Stimulated activated CD4-positive, alpha-beta T cell treated with anti-CD3 and anti-CD28 coated beads, Interleukin-4, amount 100 ng/mL, for 24 hours (primary cell): ENCODE measurements at places on chromosomes 2 and 18.

GRCh38 chr2:120708944-120709607, 26.6 kb upstream of the GLI2 start:
- DNase-seq, result no peak

DNA sequence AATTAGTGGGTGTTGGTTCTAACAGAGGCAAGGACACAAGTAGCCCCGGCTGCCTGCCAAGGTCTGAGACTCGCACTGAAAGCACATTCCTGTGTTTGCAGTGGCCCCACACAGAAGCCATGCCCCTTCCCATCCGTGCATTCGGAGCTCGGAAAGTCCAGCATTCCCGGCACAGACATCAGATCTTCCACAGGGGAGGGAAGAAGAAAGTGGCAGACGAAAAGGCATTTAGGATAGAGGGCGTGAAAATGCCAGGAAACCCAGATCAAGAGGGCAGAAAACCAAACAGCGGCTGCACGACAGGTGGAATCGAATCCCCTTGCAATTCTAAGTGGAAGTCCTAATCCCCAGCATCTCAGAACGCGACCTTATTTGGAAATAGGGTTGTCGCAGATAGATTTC, 105.5 kb upstream of the ASB18 start:
- DNase-seq, result no peak

DNA sequence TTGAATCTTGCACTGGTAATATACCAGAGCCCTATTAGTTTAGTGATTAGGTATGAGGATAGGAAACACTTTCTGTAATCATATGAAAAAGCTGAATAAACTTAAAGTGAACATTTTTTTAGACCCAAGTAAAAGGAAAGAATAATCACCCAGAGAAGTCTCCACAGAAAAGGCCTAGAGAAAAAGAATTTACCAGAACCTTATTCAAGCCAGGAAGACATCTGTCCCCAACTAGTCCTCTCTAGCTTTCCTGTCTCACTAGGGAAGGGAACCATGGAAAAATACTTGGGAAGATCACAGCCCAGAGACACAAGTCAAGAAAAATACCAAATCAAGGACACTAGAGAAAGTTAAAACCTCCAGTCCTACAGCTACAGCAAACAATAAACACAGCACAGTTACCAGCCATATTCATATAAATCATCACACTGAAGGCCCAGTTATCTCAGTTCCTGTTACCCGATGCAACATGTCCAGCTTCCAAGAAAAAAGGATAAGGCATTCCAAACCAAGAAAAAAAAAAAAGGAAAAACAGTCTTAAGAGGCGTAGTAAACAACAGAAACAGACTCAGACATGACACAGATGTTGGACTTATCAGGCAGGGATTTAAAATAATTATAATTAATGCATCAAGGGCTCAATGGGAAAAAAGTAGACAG, 461.5 kb downstream of the IRS1 start:
- no peak for DNase-seq

DNA sequence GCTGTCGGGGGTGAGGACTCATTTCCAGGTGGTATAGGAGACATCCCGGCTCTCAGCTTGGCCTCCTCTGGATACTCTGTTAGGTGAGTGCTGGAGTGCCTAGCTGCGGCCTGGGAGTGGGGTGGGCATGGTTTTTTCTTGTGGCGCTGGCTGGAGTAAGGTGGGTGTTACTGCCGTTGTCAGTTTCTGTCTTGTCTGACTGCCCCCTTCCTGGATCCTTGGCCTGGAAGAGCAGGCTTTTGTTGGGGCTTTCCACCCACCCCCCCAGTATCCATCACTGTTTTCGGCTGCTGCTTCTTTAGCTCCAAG, 69.2 kb downstream of the DGKD start:
- DNase-seq, result no peak

DNA sequence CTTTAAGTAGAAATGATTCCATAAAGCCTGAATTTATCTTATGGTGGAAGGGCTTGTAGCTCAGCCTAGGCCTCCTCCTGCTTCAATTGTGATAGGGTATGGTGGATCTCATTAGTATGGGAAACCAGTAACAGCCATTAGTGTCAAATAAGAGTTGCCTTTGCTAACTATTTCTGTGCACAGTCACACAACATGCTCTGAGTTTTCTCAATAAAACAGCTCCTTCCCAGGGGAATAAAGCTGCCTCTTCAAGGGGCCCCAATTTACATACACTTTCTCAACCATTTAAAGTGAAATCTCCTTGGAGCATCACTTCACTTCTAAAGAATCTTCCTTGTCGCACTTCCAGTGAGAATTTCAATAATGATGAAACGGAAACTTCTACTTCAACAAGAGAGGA, 53.4 kb downstream of the KLF7 start:
- no peak for DNase-seq

GRCh38 chr2:211401328-211401727, 844.9 kb downstream of the CPS1 start:
- DNase-seq, result no peak

GRCh38 chr2:216590780-216591179, 42.4 kb upstream of the IGFBP2 start:
- DNase-seq, result no peak

DNA sequence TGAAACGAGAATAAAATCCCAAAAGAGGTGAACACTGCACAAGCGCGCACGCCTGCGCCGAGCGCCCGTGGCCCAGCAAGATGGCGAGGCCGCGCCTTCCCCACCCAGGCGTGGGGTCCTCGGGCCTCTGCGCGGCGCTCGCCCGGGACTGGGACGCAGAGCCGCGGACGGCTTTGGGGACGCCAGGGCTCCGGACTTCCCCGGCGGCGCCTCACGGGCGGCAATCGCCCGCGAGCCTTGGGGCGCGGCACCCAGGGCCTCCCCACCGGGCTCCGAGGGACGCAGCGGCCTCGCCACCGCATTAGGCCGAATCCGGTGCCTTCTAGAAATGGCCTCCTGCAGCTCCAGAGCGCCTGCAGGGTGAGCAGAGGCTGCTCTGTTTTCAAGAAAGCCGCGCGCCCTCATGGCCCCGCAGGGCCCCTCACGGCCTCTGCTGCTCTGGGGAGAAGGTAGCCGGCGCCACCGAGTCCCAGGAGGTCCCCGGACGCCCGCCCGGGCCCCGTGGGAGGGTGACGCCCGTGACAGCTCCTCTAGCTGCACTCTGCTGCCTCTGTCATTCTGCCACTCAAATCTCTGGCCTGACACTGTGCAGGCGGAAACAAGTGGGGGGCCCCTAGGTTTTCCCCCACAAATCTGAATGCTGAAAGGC, 35.9 kb upstream of the POMC start:
- no peak for DNase-seq

DNA sequence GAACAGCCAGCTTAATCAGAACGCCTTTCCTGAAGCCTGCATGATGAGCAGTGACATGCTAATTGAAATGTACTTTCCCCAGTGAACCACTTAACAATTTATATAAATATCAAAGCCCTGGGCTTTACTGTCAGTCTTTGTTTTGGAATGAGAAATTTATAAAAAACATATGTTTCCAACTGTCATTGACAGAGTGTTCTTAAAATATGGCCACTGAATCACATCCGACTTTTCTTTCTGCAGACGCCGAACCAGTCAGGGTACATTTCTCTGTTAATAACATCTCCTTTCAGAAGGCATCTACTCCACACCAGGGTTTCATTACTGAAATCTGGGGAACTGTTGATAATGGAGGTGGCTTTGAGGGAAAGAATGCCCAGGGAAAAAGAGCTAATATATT, 343.7 kb downstream of the INSIG2 start:
- no peak for DNase-seq

- no peak for DNase-seq
Measured at GRCh38 chr2:99905025-99905424, 237.4 kb downstream of the AFF3 start.

- DNase-seq, result peak; percentile 71
Measured at GRCh38 chr2:96962567-96963203, 23.7 kb downstream of the FAM178B start.

DNA sequence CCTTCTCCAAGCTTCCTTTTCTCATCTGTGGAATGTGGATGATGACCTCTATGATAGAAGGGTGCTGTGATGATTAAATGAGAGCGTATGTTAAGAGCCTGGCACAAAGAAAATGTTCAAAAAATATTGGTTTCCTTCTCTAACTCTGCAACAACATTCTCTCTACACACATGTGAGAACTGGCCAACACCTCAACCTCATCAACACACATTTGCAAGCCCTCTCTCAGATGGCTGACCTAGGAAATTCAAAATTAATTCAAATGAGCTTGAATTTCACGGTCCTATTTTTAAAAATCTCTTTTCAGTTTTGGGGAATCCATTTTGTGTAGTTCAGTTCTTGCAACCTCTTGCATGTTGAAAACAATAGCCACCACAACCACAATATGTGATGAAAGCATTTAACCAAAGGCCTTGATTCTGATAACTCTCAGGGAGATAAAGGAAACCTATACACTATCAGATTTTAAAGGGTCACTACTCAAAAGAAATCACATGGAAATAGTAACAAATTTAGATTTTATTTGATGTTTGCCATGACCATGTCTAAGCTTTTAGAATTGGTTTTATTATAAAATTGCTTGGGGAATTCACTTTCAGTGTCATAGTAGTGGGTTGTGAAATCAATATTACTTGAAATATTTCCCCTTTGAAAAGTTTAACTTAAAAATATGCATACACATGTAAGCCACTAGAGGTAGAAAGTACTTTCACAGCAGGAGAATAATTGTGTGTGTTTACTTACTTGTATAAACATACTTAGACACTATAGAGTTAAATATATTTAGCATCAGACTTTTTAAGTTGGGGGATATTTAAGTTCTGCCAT, 16.6 kb upstream of the NABP1 start:
- no peak for DNase-seq

DNA sequence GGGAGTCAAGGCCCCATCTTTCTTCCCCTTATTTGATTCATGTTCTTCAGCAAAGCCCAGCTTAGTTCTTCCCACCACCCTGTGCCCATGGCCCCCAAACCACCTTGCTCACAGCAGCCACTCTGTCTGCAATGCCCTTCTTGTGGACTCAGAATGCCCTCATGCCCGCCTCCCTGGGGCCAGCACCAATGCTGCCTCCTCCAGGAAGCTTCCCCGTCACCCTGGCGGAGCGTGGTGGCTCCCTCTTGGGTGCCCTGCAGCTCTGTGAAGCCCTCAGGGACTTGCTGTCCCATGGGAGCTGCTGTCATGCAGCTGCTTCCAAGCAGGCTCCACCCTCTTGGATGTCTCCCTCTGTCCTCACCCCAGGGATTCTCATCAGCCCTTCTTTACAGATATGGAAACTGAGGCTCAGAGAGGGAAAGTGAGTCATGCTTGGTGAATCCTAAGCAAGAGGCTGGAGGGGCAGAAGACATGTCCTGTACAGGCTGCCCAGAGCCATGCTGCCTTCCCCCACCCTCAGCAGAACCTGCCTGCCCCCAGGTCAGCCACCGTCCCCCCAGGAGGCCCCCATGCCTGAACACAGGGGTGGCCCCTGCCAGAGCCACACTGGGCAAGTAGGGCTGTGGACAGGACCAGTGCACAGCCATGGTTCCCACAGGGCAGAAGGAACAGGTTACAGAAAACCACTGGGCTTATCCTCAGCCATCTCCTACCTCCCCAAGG, 11.8 kb upstream of the DUSP2 start:
- no peak for DNase-seq

DNA sequence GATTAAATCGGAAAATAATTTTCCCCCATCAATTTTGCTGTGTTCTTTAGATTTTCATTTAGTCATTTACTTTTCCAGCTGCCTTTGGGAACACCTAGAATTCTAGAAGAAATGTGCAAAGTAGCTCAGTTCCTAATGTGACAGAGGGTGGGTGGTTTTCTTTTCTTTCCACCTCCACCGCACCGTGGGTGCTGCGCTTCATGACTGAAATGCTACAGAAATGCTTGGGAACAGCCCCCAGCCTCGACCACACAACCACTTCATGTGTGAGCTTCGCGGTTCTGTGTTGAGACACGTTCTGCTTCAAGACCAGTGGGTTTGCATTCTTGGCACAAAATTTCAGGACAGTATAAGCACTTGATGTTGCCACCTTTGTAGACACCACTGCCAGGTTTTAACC, 30.9 kb downstream of the E2F6 start:
- no peak for DNase-seq

DNA sequence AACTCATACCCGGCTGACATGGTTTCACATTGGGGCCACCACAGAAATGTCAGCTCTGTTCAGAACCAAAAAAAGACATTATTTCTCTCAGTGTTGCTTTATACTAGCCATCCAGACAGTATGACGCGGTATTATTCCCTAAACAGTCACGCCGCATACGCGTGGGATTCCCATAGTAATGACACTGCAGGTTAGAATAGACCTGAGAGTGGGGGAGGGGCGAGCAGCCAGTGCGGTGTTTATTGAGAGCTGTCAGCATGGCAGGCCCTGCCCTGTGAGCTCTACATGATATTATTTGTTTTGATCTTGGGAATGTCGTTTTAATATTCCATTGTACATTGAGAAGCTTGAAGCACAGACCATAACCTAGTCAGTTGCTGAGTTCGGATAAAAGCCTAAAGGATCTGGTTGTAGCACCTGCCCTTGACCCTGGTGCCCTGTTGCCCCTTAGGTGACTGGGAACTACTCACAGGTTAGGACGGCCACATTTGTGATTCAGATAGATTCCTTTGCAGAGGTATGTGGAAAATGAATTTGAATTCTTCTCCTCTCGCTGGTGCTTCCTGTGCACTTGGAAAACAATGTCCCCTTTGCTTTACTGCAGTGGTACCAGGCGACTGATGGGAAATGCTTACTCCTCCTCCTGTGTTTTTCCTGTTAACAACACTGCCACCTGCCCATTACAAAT, 150.1 kb downstream of the ARHGAP28 start:
- no peak for DNase-seq

GRCh38 chr2:213015387-213016165, 135.8 kb downstream of the IKZF2 start:
- DNase-seq, result peak; percentile 32

DNA sequence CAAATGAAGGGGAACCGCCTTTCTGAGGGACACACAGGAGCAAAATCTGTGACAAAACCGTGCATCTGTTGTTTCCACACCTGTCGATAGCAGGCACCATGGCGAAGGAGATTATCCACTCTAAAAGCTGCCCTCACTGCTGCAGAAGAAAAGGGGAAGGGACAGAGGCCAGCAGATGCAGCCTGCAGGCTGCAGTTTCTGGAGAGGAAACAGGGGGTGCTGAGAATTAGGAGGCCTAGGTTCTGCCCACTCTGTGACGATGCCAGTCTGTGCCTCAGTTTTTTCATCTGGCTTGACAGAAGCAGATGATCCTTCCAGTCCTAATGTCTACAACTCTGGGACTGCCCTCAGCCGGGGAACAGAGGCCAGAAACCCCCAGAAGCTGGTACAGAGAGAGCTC, 17.7 kb downstream of the PAX8 start:
- DNase-seq, result no peak

DNA sequence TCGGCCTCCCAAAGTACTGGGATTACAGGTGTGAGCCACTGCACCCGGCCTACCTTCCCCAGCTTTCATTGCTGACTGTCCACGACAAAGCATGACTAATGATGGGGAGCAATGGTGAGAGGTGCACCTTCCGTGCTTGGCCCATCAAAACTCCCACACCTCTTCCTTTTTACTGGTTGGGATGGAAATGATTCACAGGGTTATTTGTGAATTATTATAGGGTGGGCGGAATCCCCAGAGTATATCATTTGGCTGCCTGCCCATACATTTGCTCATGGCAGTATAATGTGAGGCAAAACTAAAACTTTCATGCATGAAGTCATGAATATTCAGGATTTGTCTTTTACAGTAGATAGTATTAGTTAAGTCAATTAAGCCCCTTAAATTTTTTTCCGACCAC, 334.2 kb upstream of the NETO1 start:
- DNase-seq, result no peak

- no peak for DNase-seq
Measured at GRCh38 chr2:143828763-143829537, 691.0 kb downstream of the ZEB2 start.

- DNase-seq, result no peak
Measured at GRCh38 chr2:237530472-237531433, 35.6 kb upstream of the PRLH start.
